ENCODE measurements at places on chromosomes 1 and 21.
A peak's percentile ranks its signal among the peaks of the same experiment; 100 is the strongest.

GRCh38 chr1:207904391-207904790, 6.5 kb downstream of the CD34 start:
- DNase-seq, result no peak

DNA sequence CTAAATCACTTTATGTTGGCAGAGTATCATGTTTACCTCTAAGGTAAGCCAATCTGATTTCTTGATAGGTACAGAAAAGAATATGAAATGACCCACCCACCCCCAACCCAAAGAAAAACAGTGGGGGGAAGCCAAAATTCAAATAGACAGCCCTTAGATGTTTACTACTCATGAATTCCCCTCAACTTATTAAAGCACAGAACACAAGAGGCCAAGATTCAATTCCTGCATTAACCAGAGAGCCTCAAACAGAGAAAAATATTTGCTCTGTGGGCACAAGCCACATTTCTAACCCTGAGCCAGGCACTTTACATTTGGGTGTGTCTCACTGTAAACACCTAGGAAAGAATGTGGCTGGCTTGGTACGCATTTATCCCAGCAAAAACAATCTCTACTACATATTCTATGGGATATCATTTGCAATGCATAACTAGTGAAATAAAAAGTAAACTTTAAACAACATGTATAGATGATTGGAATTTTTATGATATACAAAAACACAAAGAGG, 84.3 kb downstream of the PTPN14 start:
- DNase-seq, result no peak

- no peak for DNase-seq
Measured at GRCh38 chr1:203626910-203627246, 246 bp downstream of the ATP2B4 start.

- no peak for DNase-seq
Measured at GRCh38 chr1:244963231-244963826, 99.0 kb upstream of the HNRNPU start.

GRCh38 chr1:235448616-235449015, 55.6 kb downstream of the B3GALNT2 start:
- DNase-seq, result no peak

DNA sequence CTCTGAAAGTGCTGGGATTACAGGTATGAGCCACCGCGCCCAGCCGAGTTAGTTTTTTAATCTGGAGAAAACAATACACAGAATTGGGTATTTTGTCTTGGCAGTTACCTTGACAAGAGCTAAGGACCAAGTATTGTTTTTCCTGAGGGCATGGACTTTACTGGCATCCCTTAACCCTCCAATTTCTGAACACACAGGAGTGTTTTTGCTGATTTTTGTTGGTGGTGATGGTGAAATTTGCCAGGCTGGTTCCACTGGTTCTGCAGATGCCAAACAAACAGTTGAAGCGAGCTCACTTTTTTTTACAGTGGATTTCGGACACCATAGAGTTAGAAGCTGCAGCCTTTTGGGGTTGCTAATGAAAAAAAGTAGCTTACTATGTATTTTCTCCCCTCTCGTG, 37.2 kb upstream of the SH3D21 start:
- DNase-seq, result no peak

GRCh38 chr1:100360790-100361510, 8.6 kb downstream of the CDC14A start:
- DNase-seq, result peak; percentile 66

- DNase-seq, result no peak
Measured at GRCh38 chr1:245650441-245650960, 495.7 kb downstream of the KIF26B start.

Measured in brain (organoid and tissue), 16 donors.